ENCODE measurements at places on chromosomes 5 and 9. TPM values are rescaled to one million over a fixed set of nuclear protein-coding genes. Genes with fewer than 3 reads are reported as not detected.

DNA sequence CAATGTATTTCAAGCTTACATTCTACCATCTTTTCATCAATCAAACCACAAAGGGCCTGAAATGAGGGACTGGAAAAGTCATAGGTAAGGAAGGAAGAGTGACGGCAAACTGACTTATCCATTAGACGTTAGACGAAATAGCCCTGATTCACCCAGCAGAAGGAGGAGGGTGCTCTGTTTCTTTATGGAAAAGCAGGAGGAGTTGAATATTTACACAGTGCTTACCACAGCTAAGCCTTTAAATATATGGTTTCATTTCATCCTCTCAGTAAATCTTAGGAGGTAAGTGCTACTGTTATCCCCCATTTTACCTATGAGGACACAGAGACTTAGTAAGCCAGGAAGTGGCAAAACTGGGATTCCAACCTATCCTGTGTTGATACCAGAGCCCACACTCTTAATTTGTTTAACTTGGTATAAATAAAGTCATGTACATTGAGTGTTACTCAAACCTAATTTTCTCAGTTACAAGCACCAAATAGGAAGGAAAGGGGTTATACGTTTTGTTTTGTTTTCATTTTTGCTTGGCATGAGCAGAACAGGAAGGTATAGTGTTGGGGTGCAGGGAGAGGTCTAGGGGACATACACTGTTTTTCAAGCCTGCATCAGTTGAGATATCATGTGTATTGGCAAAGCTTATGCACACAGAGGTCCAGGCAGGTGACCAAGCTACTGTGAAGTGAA, 98.1 kb upstream of the IFNK start:
- no peak overlapping the region for H3K4me3 ChIP-seq
- H3K36me3 ChIP-seq, result no peaks in the 10 kb centered on the region
- no peak for DNase-seq

DNA sequence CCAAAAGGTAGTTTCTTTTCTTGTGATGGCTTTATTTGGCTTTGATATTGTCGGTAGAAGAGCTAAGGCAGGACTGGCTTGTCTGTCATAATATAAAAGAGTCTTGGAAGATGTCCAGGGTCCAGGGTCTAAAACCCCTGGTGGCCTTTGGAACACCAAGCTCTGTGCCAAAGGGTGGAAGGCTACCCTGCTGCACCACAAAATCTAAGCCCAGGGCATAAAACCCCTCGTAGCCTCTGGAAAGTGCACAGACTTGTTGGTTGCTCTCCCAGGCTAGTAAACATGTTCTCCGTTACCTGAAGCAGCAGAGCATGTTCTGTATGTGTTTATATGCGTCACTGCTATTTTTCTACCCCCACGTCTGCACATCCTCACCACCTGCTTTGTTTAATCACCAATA, 75.5 kb downstream of the OSTF1 start:
- H3K4me3 ChIP-seq, result no peak overlapping the region
- H3K27ac ChIP-seq, result no peak overlapping the region
- no peak for DNase-seq

- no peak for DNase-seq
- no peaks in the 10 kb centered on the region for H3K27me3 ChIP-seq
- no peaks in the 10 kb centered on the region for H3K36me3 ChIP-seq
Measured at GRCh38 chr5:167633931-167634341, 657.5 kb upstream of the WWC1 start.

DNA sequence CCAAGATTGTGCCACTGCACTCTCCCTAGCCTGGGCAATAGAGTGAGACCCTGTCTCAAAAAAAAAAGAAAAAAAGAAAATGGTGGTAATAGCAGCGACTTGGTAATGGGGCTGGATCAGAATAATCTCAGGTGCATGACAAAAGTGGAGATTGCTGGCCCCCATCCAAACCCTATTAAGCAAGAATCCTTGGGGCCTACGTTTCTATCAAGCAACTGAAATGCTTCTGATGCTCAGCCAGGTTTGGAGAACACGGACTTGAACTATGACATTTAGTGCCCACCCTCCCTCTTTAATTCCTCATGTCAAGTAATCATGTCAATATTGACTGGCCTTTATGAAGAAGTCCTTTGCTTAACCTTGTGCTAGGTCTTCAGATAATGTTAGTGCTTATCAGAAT, 6.6 kb downstream of the C5orf52 start:
- H3K4me3 ChIP-seq, result no peak overlapping the region
- no peak overlapping the region for H3K27ac ChIP-seq

DNA sequence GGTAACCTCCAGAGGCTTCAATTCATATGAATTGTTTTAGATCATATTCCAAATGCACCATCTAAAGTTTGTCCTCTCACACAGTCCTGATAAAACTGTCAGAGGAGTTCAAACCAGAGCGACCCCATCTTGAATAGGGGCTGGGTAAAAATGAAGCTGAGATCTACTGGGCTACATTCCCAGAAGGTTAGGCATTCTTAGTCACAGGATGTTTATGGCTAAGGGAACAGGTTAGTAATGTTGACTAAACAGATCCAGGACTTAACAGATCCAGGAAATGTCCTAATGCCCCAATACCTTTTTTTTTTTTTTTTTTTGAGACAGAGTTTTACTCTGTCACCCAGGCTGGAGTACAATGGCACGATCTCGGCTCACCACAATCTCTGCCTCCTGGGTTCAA, 192.6 kb upstream of the PRDM9 start:
- no peak for DNase-seq
- no peaks in the 10 kb centered on the region for H3K36me3 ChIP-seq
- no peak overlapping the region for H3K4me3 ChIP-seq

- no peaks in the 10 kb centered on the region for H3K4me1 ChIP-seq
- peaks cover 11% of the 10 kb centered on the region for H3K27me3 ChIP-seq
- no peak overlapping the region for H3K27ac ChIP-seq
- no peak for DNase-seq
- no peaks in the 10 kb centered on the region for H3K36me3 ChIP-seq
Measured at GRCh38 chr5:179348843-179349242, 3.6 kb upstream of the ADAMTS2 start.

- H3K27ac ChIP-seq, result no peak overlapping the region
- H3K4me3 ChIP-seq, result no peak overlapping the region
- H3K4me1 ChIP-seq, result no peaks in the 10 kb centered on the region
- DNase-seq, result no peak
- H3K36me3 ChIP-seq, result no peaks in the 10 kb centered on the region
- H3K27me3 ChIP-seq, result no peaks in the 10 kb centered on the region
Measured at GRCh38 chr5:178424810-178425177, 165.4 kb downstream of the COL23A1 start.

DNA sequence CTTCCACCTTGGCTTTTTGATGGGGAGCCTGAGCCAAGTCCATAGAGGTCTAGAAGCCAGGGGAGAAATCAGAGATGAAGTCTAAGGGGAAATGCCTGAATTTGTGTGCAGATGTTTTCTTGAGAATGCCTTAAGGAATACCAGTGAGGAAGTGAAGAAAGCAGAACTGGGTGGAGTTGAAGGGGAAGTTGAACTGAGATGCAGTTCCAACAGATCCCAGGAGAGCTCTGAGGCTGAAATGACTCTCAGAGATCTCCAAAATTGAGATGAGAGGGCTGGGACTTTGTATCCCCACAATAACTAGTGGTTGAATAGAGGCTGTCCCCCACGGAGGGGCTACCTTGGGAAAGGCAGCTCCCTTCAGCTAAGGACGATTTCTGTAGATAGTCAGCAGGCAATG, 197.1 kb downstream of the ZNF462 start:
- no peak overlapping the region for H3K27ac ChIP-seq
- H3K4me3 ChIP-seq, result no peak overlapping the region
- DNase-seq, result no peak
- H3K4me1 ChIP-seq, result no peaks in the 10 kb centered on the region
- H3K36me3 ChIP-seq, result no peaks in the 10 kb centered on the region

- DNase-seq, result no peak
- H3K27me3 ChIP-seq, result peaks cover 24% of the 10 kb centered on the region
- peak overlapping the region; percentile 46 for H3K4me3 ChIP-seq
- peaks cover 10% of the 10 kb centered on the region for H3K4me1 ChIP-seq
- peak overlapping the region; percentile 58 for H3K27ac ChIP-seq
Measured at GRCh38 chr9:96021551-96022444, 146.3 kb downstream of the ERCC6L2 start.

GRCh38 chr9:95750725-95751519, 124.6 kb upstream of the ERCC6L2 start:
- no peaks in the 10 kb centered on the region for H3K36me3 ChIP-seq
- H3K4me1 ChIP-seq, result no peaks in the 10 kb centered on the region
- DNase-seq, result no peak
- H3K27ac ChIP-seq, result no peak overlapping the region

CYLC2 gene
- total RNA-seq, result not detected

LMAN2 gene
- 137 TPM for total RNA-seq

DDX4 gene
- total RNA-seq, result not detected

MAMDC4 gene
- total RNA-seq, result 11.0 TPM

C9orf50 gene
- total RNA-seq, result not detected

JADE2 gene
- total RNA-seq, result 33.3 TPM

PFN3 gene
- total RNA-seq, result not detected
